NCI-H187 treated with DMSO at 0.1 percent for 48 hours (cell line): ENCODE measurements at places on chromosomes 13 and 19.

- DNase-seq = no peak
These were observed 2428.4 kb upstream of the PCDH20 start for GRCh38 chr13:63843766-63844699.

GRCh38 chr13:73607489-73608156 lies 526.6 kb downstream of the KLF12 start:
- no peak for DNase-seq

DNA sequence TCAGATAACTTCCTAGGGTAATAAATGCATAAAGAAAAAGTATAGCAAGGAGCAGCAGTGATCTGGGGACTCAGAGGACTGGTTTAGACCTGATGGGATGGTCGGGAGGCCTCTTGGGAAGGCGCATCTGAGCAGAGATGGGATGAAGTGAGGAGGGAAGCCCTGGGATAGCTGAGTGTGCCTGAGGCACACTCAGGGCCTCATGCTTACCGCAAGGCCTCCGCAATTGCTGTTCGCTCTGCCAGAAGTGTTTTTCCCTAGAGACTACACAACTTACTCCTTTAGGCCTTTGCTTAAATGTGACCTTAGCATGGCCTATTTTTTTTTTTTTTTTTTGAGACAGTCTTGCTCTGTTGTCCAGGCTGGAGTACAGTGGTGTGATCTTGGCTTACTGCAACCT lies 4.1 kb upstream of the DLL3 start:
- no peak for DNase-seq

GRCh38 chr13:100875392-100876043 lies 200.9 kb upstream of the TMTC4 start:
- DNase-seq = no peak

- DNase-seq = no peak
These were observed 41.6 kb upstream of the C13orf42 start for GRCh38 chr13:51152701-51153100.

- DNase-seq = no peak
These were observed 24.2 kb upstream of the SLC46A3 start for GRCh38 chr13:28743020-28743419.

GRCh38 chr19:13077240-13077639 lies 25.4 kb downstream of the LYL1 start:
- no peak for DNase-seq

DNA sequence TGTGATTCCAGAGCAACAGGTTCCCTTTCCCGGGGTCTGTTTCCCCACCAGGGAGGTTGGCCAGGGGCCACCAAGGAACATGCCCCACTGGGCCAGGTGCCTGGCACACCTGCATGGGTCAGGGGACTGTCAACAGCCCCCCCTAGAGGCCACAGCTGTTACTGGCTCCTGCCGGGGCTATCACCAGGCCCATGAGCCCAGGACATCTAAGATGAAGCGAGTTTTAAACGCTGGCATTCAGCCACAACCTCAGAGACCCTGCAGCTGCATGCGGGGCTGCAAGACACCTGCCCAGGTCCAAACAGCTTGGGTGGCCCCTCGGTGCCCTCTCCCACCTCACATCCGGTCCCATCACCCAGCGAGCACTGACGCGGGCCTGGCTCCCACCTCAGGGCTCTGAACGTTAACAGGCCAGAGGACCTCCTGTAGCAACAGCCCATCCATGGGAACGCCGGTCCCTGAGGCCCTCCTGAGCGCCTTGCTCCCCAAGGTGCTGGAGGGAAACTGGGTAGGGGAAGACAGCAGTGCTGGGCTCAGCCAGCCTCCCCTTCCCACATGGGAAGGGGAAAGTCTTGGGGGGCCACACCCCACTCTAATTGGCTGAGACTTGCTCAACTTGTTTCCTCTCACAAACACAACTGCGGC lies 12.0 kb downstream of the KHSRP start:
- DNase-seq = no peak

GRCh38 chr19:18790566-18791314 lies at the start of gene COMP:
COMP (minus strand) TSS chr19:18791305; CDS start chr19:18791269, 36 bp downstream.
- no peak for DNase-seq

DNA sequence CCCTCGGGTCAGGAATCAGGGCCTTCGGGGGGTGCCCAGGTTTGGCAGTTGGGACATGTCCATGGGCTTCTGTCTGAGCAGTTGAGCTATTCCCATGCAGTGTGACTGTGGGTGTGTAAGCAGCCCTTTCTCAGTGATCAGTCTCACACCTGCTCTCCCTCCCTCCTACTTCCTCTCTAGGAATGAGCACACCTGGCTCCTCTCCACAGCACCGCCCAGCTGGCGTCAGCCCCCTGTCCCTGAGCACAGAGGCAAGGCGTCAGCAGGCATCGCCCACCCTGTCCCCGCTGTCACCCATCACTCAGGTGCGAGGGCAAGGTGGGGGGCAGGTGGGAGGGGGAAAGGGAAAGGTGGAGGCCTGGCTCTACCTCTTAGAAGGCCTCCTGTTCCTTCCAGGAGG lies 25.9 kb downstream of the COMP start:
- DNase-seq = peak; percentile 5

- DNase-seq = no peak
These were observed 232.6 kb upstream of the GPC6 start for GRCh38 chr13:92994056-92994455.
